ENCODE measurements at places on chromosomes 5 and 9.
A peak's percentile ranks its signal among the peaks of the same experiment; 100 is the strongest.

DNA sequence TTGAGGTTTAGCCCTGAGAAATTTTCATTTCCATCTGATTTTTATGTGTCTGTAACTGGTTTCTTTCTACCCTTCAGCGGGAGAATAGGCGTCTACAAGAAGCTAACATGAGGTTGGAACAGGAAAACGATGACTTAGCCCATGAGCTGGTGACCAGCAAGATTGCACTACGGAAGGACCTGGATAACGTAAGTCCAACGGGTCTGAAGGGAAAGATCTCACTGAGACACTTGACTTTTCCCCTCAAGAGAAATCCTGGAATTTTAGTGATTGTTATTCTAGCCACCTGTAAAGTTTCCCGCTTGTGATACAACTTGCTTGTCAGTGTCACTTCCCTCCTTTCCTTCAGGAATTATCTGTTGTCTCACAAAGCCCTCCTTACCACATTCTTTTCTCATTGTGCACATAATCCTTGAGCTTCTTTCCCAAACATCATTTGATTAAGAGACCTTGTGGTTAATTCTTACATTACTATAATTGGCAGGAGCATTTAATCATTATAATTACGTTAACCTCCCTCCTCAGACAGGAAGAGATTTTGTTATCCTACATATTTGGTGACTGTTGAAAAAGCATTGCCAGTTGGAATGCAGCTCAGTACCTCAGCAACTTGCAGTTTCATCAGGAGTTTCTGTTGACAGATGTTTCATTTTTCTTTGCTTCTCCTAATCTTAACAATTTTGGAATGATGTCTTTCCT, 56.9 kb downstream of the GPR21 start:
- no peak for DNase-seq

- no peak for DNase-seq
These were observed 61.8 kb downstream of the CTSL start for GRCh38 chr9:87787735-87788134.

GRCh38 chr5:89994266-89994665, 415.3 kb downstream of the CETN3 start:
- no peak for DNase-seq

- DNase-seq, result no peak
These were observed 87.2 kb upstream of the CDH6 start for GRCh38 chr5:31106278-31106677.

GRCh38 chr9:116599342-116599884, 87.7 kb upstream of the TRIM32 start:
- no peak for DNase-seq

DNA sequence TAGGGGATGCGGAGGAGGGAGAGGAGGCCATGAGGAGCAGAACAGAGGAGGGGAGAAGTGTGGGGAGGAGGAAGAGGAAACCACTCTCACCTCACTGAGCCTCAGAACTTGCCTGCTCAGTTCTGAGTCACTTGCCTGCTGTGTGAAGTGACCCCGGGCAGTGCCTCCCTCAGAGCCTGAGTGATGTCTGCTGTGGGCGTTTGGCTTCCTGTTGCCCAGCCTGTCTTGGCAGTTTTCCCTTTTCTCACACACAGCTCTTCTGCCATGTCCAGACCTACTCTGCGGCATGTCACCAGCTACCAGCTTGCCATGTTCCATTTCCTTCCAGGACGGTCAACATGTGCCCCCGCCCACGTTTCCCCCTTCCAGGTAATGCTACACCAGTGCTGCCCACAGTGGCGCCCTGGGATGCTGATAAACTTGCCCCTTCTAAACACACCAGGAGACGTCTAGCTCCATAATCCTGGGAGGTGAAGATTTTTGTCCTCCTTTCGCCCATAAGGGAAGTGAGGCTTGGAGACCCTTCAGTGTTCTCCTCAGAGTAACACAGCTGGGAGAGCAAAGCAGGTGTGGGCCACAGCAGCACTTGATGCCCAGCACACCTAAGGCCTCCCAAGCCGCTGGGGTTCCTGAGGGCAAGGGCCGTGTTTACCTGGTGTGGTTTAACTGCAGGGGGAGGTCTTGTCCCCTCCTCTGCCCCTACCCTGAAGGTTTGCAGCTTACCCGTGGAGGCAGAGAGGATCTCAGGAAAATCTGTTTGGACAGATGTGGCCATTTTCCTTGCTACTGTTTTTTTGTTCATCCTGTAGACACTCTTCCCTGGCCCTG, 63.8 kb upstream of the RNF130 start:
- peak; percentile 38 for DNase-seq

GRCh38 chr5:68762201-68762600, 331.6 kb upstream of the SLC30A5 start:
- DNase-seq, result no peak

GRCh38 chr5:173547579-173547978, 68.9 kb downstream of the BOD1 start:
- DNase-seq, result no peak

DNA sequence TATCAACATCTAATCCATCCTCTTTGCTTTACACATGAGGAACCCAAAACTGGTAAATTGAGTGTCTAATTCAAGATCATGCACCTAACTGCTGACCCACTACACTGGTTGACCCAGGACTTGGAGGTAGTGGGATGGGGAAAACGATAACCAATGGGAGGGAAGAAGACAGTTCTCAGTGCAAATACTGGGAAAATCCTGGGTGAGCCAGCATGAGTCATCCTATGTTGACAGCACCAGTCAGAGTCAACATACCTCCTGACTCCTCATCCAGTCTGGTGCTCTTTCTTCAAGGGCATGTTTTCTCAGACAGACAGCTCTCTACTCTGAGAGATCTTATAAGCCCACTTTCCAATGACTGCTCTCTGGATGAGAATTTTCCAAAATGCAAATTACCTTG, 232.8 kb upstream of the PTGER4 start:
- no peak for DNase-seq

DNA sequence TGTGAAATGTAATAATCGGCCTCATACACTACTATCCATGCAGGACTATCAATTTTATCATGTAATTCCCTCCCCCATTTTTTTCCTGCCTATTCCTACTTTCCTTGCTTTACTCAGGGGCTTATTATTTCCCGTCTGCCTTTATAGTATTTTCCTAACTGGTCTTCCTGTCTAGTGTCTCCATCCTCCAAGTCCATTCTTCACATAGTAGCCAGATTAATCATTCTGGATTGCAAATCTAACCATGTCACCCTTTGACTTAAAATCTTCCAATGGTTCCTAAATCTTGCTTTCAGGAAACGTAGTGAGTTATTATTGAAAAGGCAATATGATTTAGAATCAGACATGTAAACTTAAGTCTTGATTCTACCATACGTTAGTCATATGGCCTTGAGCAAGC, 307.4 kb upstream of the HAPLN1 start:
- no peak for DNase-seq

DNA sequence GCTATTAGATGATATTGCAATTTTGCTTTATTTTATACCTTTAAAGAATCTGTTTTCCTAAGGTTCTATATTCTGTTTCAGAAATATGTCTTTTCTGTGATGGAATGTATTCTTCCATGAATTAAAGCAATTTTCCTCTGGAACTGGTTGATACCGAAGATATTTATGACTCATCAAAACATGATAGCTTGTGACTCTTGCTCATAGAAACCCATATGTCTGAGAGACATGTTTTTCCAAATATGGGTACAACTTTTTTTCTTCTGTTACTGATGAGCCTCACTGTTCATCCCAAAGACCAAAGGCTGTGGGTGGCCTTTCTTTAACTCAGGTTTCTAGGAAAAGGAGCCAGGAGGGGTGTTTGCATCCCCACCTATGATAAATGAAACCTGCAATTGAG, 126.1 kb upstream of the PAPPA start:
- DNase-seq, result no peak

GRCh38 chr5:159100025-159100781, 487 bp upstream of the EBF1 start:
- DNase-seq, result peak; percentile 77

GRCh38 chr5:73515232-73515631, 17.0 kb downstream of the BTF3 start:
- DNase-seq, result no peak

GRCh38 chr5:109324931-109325330, 84.8 kb downstream of the PJA2 start:
- no peak for DNase-seq

DNA sequence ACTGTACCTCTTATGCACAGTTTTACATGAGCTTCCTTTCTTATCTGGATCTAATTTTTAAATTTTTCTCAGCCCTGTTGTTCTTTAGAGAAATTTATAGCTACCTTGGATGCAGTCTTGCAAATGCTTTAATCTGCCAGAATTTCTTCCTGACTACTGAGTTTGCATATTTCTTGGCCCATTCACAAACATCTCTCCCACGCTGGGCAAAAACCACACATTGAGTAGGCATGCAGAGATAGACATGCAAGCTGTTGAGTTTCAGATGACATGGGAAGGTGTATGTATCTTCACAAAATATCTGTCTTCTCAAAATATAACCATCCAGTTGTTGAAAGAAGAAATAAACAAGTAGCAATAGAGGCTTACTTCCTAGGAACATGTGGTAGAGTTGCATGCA, 101.2 kb downstream of the PARP8 start:
- no peak for DNase-seq

GRCh38 chr9:91571036-91571435, 147.4 kb upstream of the NFIL3 start:
- DNase-seq, result no peak

DNA sequence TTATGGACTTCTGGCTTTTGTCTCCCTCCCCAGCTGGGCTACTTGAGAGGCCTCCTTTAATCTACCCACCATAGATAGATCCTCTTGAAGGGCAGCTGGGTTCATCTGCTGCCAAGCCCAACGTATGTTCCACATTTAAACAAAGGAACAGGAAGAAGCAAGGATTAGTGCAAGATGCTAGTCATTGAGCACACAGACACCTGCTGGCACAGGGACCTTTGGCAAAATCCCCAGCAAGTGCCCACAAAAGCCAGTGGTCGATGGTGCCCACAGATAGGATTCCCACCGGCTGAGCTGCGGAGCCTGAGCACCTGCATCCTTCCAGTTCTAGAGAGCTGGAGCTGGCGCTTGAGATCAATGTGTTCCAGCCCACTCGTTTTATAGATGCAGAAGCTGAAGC, 57.7 kb upstream of the SHB start:
- no peak for DNase-seq

DNA sequence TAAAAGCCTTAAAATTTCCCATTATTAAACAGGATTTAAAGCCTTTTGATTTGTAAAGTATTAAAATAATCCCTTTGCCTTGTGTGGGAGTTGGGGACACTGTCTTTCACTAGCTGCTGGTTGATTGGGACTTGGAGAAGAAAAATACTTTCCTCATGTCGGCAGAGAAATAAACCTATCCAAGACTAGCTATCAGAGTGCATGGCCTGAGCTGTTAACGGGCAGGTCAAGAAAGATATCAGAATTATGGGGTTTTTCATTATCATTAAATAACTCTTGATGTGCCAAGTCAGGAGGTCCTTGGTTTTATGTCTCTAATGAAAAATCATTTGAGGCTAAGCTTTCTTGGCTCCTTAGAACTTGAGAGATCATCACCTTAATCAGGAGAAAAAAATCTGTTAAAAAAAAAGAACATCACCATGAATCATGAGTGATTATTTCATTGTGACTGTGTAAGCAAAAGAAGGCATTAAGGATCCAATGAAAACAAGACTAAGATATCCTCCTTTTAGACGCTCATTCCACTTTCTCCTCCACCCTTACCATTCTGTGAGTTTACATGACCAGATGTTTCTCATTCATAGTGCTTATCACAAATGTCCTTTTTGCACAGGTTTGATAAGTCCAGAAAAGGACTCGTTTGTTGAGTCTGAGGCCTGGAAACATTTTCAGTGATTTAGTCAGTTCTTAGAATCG, 140.4 kb upstream of the EGFLAM start:
- no peak for DNase-seq

DNA sequence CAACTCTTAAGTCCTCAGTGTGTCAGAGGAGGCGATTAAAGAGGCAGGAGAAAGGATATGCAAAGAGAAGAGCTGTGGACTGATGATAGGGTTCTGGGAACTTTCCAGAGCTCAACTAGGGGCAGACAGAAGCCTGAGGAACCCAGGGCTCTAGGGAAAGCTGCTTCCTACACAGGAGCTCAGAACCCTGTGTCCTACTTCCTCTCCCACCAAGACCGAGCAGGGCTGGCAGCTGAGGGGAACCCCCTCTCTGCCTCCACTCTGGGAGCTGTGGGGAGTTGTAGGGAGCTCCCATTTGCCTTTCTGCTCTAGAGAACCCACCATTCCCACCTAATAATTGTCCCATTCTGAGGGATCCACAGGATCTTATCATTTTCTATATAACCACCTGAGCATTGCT, 674.3 kb downstream of the ACTL7B start:
- no peak for DNase-seq

DNA sequence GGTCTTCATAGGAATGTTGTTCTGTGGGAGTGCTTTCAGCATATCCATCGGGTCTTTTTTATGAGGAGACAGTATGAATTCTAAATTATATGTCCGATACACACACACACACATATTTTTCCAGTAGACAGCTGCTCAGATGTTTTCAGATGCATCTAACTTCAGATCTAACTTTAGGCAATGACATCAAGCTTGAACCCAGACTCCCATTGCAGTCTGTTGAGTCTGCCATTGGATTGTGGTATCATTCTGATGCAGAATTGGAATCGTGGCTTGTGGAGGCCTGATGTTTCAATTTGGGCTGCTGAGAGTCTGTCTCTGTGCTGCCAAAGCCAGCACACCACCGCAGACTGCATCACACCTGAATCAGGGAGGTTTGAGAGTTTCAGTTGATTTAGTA, 376.4 kb downstream of the OSTF1 start:
- no peak for DNase-seq

- peak; percentile 28 for DNase-seq
These were observed 9.5 kb upstream of the NFIL3 start for GRCh38 chr9:91433180-91433579.

GRCh38 chr5:75265731-75266130, 29.1 kb upstream of the ANKRD31 start:
- DNase-seq, result no peak

DNA sequence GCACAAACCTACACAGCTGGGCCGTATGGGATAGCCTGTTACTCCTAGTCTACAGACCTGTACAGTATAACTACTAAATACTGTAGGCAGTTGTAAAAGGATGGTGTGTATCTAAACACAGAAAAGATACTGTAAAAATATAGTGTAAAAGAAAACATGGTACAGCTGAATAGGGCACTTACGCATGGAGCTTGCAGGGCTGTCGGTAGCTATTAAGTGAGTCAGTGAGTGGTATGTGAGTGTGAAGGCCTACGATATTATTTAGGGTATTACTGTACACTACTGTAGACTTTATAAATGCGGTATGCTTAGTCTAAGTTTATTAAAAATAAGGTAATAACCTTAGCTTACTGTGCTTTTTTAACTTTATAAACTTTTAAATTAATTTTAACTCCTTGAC, 1.2 kb downstream of the ZCCHC9 start:
- DNase-seq, result no peak

DNA sequence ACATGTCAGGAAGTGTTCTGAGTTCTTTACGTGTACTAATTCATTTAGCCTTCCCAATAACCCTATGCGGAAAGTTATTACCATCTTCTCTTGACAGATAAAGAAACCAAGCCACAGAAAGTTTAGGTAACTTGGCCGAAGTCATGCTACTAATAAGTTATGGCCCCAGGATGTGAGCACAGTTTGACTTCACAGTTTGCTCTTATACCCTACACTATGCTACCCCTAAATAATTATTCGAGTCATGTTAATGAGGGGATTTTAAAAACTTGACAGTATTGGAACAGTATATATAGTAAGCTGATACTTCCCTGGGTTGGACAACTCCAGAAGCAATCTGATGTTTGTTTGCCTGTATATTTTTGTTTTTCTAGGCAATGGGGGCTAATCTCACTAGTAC, 29.4 kb upstream of the PDCD1LG2 start:
- DNase-seq, result no peak

GRCh38 chr5:43036856-43037635, 3.1 kb downstream of the ANXA2R start:
- DNase-seq, result no peak
